ENCODE measurements at places on chromosomes 1 and 21.

DNA sequence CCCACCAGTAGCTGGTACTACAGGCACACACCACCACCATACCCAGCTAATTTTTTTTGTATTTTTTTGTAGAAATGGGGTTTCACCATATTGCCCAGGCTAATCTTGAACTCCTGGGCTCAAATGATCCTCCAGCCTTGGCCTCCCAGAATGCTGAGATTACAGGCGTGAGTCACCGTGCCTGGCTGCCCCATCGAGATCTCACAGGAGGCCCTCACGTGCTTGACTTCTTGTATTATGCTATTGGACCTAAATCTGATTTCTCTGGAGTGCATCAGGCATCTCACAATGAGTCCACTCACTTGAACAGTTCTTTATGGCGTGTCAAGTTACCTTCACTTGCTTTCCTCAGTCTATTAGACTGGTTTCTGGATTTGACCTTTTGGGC lies 9.3 kb upstream of the RSRP1 start:
- no peak for DNase-seq

DNA sequence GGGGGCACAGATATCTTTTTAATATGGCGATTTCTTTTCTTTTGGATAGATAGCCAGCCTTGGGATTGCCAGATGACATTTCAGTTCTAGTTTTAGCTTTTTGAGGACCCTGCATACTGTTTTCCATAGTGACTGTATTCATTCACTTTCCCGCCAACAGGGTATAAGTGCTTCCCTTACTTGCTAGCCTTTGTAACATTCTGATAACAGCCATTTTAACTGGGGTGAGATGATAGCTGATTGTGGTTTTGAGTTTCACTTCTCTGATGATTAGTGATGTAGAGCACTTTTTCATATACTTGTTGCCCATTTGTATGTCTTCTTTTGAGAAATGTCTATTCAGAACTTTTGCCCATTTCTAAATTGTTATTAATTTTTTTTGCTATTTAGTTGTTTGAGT lies 151.9 kb downstream of the NTPCR start:
- DNase-seq = no peak

DNA sequence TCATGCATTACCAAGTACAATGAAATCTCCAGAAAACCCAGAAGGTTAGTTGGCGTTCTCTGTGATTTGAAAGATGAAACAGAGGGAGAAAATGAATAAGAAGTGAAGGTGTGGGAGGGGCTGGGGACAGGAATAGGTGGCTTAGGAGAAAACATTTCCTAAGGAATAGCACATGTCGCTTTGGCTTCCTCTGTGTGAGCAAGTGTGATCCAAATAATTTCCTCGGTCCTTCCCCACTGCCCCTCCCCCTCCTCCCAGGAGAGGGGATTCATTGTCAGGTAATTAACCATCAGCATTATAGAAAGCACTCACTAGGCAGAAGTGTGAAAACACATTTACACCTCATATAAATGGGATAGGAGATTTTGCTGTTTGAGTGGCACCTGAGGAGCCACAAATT lies 105.5 kb downstream of the NUF2 start:
- DNase-seq = no peak

DNA sequence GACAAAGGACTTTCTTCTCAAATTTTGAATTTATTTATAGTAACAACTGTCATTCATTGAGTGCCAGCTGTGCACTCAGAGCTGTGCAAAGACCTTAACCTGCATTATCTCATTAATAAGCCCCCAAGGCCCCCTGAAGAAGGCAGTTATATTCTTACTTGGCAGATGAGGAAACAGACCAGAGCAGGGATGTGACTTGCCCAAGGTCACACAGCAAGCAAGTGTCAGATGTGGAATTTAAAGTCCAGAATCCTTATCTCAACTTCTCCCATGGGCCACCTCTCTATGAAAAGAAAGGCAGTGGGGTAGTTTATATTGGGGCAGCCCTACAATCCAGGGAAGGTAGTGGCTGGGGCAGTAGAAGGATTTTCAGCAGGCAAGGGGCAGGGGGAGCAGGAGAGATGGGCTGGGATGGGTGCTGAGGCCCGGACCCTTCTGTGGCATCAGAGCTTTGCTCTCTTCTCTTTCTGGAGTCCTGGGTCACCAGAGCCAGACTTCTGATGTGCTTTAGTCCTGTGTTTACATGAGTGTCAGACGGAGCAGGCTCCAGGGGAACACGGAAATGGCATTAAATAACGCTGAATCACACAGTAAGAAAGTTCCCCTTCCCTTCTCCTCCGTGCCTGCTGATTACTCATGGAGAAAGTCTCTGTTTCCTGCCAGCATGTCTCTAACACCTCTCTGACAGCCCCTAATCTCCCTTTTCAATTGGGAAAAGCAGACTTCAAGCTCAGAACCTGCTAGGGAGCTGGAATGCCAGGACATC lies 39.5 kb downstream of the EPHB2 start:
- no peak for DNase-seq

DNA sequence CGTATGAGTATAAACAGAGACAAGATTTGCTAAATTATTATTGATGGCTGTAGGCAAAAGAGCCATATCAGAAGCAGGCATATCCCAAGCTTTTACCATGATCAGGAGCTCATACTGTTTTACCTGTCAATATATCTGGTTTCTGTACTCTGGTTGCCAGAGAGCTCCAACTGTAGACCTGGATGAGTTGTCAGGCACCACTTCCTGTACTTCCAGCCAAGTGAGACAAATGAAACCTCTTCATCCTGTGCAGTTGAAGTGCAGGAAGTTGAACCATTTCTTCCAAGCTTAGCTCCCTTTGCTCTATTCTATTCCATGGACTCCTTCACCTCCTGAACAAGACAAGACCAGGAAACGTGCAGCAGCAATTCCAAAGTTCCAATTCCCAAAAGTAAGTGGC lies 115.6 kb downstream of the ZNF281 start:
- DNase-seq = no peak

- no peak for DNase-seq
Observed at GRCh38 chr1:44643721-44644334, 30.5 kb downstream of the TMEM53 start.

DNA sequence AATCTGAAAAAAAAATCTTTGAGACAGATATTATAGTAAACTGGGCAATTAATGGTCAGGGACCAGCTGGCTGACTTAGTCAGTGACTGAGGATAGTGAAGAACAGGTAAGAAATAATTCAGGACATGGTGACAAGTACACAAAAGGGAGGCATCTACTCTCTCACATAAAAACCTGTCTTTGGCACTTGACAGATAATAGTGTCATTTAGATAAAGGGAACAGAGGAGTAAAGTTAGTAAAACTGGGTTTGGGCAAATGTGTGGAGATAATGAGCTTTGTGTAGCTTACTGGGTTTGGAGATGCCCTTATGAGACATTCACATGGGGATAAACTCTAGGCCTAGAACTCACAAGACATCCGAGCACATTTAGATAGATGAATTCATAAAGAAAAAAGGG lies 4.0 kb downstream of the SSX2IP start:
- DNase-seq = no peak

- DNase-seq = no peak
Observed at GRCh38 chr1:181062836-181063428, 25.6 kb upstream of the IER5 start.

DNA sequence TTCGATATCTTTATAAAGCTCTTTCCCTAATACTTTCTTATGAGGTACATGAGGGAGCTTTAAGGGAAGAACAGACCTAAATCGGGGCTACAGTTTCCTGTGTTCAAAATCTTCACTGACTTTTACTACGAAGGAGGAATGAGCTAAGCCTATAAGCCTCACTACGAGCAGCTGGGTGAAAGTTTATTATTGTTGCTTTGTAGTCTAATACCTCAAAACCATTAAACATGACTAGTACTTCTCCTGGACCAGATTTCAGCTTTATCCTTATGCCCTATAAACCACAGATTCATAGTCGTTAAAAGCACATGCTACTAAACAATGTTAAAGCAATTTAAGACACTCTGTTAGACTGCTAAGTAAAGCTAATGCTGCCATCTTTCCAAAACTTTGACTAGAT lies 30.2 kb downstream of the NDC1 start:
- no peak for DNase-seq

DNA sequence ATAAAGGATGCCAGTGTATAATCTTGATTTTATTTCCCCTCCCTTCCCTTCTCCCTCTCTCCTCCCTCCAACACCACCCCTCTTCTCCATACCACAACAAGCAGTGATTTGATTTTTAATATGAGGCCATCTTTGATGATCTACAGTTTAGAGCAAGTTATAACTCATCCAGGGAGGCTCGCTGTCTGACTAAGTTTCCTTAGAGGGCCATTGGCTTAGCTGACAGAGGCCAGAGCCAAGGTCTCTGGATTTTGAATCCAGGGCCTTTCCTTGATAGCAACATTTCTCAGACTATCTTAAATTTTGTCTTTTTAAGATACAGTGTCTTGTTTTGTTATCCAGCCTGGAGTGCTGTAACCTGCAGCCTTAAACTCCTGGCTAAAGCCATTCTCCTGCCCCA lies 431.0 kb upstream of the USP24 start:
- no peak for DNase-seq

DNA sequence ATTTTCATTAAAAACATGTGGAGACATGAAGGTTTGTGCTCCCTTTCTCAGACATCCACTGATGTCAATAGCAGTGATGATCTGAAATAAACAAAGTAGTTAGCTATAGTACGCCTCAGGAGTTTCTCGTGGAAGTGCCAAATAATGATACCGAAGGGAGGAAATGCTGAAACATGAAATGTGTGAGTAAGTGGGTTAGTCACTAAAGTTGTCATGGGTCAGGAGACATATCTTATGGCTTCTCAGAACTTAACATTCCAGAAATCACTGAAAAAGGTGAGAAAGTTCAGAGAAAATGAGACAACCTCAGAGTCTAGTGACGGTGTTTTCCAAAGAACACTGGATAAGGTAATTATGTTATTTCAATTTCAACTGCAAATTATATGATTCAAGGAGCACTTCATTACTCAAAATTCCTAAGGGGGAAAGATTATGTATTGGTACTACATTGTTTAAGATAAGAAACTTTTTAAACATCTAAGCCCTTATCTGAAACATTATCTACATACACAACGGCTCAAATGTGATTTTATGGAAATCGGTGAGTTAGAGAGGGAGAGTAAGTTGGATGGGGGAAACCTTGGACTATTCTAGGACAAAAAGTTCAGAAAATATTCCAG lies 20.6 kb downstream of the NIBAN1 start:
- no peak for DNase-seq

DNA sequence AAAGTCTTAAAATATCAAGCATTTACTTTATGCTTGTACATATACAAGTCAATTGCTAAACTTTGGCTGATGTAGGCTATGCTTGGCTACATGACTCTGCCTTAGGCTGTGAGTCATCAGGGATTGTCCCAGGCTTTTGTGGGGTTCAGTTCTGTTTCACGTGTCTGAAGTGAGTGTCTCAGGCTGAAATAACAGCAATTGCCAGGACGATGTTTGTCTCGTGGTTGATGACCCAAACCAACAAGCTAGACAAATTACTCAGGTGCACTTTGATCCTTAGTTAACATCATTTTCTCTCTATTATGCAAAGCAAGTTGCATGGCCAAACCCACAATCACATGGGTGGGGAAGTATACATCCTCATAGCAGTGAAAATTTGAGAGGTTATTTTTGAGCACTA lies 410.1 kb downstream of the BRINP3 start:
- no peak for DNase-seq

DNA sequence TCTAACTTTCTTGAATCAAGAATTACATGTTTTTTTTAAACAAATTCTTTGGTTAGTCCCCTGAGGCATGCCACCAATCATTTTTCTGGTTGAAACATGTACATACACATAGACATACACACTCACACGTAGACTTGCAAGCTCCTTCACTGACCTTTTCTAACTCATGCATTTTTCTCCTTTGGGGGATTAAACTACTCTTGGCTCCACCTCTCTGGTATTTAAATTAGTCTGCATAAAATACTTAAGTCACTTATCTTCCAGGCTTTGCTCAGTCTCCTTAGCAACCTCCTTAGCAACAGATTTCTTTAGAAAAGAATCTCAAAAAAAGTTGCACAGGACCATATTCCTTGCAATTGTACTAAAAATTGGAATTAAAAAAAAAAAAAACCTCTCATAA lies 440.9 kb upstream of the LRRC7 start:
- no peak for DNase-seq

GRCh38 chr1:212955098-212955497 lies 4.8 kb downstream of the VASH2 start:
- no peak for DNase-seq

DNA sequence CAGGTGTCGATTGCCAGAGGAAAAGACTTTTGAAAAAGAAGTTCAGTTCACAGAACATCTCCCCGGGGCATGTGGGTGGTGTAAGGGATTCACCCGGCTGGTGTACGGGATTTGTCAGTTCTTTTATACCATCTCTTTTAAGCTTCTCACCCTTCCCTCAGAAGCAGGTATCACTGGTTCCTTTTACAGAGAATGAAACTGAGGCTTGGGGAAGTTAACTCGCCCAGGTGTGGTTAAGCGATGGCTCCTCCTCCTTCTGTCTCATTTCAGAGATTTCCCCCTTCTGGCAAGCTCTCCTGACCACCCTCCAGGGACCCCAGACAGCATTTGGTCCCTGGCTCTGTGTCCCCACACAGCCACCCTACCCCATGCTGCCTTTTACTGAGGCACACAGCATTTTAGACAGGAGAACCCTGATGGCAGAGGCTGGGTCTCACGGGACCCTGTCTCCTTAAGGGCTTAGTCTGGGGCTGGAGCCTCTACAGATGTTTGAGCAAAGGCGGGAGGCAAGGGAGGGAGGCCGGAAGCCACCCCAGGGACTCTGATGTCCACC lies 2.8 kb upstream of the ECE1 start:
- DNase-seq = peak; percentile 20

- DNase-seq = no peak
Observed at GRCh38 chr1:93749894-93750301, 68.3 kb upstream of the BCAR3 start.

DNA sequence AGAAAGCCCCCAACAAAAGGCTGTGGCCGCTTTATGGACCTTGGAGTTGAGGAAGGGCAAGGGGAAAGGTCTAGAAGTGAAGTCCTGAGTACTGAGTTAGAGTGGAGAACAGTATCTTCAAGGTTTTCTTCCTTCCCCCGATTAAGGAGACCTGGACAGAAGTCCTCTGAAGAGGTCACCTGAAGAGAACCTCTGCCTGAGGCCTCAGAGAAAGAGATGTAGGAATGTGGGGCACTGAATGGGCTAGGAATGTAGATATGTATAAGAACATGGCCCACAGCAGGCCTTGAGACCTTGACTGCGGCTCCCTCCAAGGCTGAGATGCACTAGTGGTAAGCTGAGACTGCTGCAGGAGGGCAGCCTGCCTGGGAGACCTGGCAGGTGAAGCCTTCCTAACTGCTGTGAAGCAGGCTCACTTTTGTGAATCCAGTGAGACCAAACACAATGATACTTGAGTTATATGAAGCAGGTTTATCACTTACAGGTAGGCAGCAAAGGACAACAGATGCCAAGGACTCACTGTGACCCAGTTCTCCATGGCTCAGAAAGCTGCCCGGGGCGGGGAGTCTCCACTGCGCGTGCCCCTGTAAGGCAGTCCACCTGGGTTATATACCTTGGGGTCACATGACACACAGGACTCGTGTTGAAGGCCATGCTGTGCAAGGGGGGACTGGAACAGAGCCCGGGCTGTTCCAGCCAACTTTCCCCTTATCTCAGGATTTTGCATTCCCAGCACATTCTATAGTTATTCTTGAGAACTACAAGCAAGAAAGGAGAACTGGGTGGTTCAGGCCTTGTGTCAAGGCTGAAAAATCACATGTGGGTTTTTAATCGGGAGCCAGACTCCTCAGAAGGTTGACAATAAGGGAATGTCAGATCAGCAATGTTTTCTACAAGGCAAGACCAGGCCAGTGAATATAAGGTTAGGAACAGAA lies 78.8 kb upstream of the PPM1J start:
- no peak for DNase-seq

GRCh38 chr1:116104667-116105066 lies 6.5 kb upstream of the MAB21L3 start:
- no peak for DNase-seq

- DNase-seq = no peak
Observed at GRCh38 chr1:151867765-151868411, 14.4 kb upstream of the THEM5 start.
